ENCODE measurements at places on chromosomes 7 and 10.
A peak's percentile ranks its signal among the peaks of the same experiment; 100 is the strongest.

- DNase-seq, result peak; percentile 92
These were observed 191.4 kb downstream of the FAM107B start for GRCh38 chr10:14583252-14583651.

- DNase-seq, result no peak
These were observed 55.5 kb upstream of the PHF14 start for GRCh38 chr7:10918093-10918590.

- no peak for DNase-seq
These were observed 31.8 kb downstream of the CCM2 start for GRCh38 chr7:45031829-45032228.

- DNase-seq, result peak; percentile 33
These were observed 6.7 kb downstream of the BNIP3 start for GRCh38 chr10:131975003-131975402.

GRCh38 chr7:98724591-98724990 lies 107.5 kb downstream of the NPTX2 start:
- DNase-seq, result no peak

- DNase-seq, result no peak
These were observed 495.5 kb upstream of the MGMT start for GRCh38 chr10:128971374-128972035.

All from activated naive CD4-positive, alpha-beta T cell treated with anti-CD3 and anti-CD28 coated beads, Interleukin-2, amount 10 ng/mL, durations not matched to agents 7 days and 5 days (primary cell).